Heart right ventricle (tissue), 16 donors: ENCODE measurements at places on chromosomes 12 and 14. TPM values are rescaled to one million over a fixed set of nuclear protein-coding genes. Genes with fewer than 3 reads are reported as not detected.

The VRTN gene
- not detected for total RNA-seq

The INHBC gene
- not detected for total RNA-seq

GRCh38 chr12:49515266-49515665 is 23.6 kb upstream of the KCNH3 start:
- no peak for DNase-seq

GRCh38 chr12:108151533-108152169 is 22.6 kb downstream of the WSCD2 start:
- no peak for DNase-seq

GRCh38 chr14:53043027-53043581 is 92.3 kb upstream of the FERMT2 start:
- DNase-seq, result no peak
